ENCODE measurements at places on chromosomes 16 and 17.
A peak's percentile ranks its signal among the peaks of the same experiment; 100 is the strongest.

DNA sequence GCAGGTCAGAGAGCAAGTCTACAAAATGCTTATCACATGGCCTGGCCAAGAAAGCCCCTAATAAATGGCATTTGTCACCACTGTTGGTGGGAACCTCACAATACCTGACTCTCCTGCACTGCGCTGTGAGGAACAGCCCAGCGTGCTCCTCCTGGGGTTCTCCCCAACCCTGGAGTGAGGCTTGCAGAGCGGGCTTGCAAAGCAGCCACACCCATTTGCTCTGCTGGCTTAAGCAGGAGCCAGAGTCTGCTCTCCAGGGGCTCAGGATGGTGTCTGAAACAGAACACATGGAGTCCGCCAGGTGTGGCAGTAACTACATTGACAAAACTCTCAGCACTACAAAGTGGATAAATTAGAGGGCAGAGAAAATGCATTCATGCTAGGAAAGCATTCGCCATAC, 331.0 kb upstream of the CCL2 start:
- no peak for DNase-seq
- H3K36me3 ChIP-seq: no peaks in the 10 kb centered on the region
- H3K27ac ChIP-seq: no peak overlapping the region
- no peaks in the 10 kb centered on the region for H3K4me1 ChIP-seq

DNA sequence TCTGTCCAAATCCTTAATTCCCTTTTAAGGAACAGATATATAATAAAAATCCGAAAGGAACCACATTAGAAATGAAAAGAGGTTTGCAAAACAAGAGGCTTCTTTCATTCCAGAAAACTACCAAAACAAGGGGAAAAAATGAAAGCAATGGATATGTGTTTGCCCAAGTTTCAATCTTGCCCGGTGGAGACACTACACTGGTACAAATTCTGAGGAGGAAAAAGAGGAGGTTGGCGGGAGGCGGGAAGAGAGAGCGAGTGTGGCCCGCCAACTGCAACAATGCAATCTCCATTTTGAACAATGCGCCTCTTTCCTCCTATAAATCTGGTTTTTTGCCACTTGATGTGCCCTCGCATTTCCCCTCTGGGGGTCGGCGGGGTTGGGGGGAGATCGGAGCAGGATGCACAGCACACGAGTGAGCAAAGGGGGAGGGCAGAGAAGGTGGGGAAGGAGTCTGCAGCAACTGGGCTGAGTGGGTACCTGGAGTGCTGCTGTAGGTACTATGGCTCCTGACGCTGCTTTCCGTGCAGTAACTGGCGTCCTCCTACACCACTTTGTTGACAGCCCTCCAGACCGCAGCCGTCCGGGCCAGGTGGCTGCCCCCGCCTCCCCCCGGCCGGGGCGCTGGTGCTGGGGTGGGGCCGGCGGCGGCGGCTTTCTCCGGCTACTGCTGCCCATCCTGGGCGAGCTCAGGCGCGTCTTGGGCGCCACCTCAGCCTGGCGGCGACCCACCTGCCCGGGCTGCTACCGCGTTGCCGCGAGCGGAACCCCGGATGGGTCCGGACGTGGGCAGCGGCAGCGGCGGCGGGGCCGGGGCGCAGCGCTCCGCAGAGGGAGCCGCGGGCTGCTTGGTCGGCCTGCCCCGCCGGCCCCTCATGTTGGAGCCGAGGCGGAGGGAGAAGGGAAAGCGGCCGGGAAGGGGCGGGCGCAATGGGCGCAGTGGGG, 93.8 kb upstream of the PLEKHM1 start:
- DNase-seq: peak; percentile 57
- peaks cover 3% of the 10 kb centered on the region for H3K36me3 ChIP-seq
- peak overlapping the region; percentile 80 for H3K4me3 ChIP-seq
- no peaks in the 10 kb centered on the region for H3K27me3 ChIP-seq
- H3K27ac ChIP-seq: peak overlapping the region; percentile 70

DNA sequence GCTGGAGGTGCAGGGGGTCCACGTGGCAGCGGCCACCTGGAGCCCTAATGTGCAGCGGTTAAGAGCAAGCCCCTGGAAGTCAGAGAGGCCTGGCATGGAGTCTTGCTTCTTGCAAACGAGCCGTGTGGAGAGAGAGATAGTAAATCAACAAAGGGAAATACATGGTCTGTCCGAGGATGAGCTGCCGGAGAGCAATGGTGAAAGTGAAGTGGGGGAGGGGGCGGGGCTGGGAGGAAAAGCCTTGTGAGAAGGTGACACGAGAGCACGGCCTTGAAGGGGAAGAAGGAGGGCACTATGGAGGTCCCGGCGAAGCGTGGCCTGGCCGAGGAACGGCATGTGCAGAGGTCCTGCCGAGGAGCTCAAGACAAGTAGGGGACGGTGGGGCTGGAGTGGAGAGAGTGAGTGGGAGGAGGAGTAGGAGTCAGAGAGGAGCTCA, 6.0 kb upstream of the SERPINF1 start:
- DNase-seq: no peak
- no peak overlapping the region for H3K27ac ChIP-seq
- H3K27me3 ChIP-seq: no peaks in the 10 kb centered on the region
- no peaks in the 10 kb centered on the region for H3K36me3 ChIP-seq
- no peak overlapping the region for H3K4me3 ChIP-seq
- H3K4me1 ChIP-seq: no peaks in the 10 kb centered on the region

DNA sequence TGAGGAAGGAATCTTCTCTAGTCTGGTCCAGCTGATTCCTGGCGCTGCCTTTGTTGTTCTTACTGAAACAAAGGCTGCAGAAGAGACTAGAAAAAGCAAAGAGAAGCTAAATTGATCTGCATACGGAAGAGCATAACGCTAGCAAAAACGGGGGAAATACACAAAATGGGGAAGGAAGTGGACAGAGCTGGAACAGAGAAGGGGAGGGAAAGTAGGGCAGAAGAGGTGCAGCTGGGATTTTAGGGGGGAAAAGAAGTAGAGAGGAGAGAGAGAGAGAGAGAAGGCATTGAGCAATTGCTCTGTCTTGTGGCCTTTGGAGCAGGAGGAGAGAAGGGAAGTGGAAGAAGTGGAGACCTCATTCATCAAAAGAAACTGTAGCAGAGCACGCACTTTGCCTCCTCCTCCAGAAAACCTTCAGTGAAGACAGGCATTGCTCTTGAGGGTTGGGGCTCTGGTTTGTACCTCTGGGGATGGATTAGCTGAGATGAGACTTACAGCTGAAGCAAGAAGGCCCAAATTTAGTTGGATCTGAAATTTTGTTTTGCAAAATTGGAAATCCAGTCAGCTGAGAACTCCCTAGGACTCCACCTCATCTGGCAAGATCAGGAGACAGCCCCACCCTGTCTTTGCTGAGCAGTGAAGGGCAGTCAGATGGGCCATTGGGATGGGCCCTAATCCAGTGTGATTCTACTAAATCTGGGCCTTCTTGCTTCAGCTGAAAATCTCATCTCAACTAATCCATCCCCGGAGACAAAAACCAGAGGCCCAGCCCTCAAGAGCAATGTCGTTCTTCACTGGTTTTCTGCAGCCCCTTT, 55.8 kb downstream of the CDRT4 start:
- H3K36me3 ChIP-seq: no peaks in the 10 kb centered on the region
- peaks cover 9% of the 10 kb centered on the region for H3K4me1 ChIP-seq
- no peak overlapping the region for H3K4me3 ChIP-seq
- H3K27ac ChIP-seq: no peak overlapping the region
- DNase-seq: no peak

DNA sequence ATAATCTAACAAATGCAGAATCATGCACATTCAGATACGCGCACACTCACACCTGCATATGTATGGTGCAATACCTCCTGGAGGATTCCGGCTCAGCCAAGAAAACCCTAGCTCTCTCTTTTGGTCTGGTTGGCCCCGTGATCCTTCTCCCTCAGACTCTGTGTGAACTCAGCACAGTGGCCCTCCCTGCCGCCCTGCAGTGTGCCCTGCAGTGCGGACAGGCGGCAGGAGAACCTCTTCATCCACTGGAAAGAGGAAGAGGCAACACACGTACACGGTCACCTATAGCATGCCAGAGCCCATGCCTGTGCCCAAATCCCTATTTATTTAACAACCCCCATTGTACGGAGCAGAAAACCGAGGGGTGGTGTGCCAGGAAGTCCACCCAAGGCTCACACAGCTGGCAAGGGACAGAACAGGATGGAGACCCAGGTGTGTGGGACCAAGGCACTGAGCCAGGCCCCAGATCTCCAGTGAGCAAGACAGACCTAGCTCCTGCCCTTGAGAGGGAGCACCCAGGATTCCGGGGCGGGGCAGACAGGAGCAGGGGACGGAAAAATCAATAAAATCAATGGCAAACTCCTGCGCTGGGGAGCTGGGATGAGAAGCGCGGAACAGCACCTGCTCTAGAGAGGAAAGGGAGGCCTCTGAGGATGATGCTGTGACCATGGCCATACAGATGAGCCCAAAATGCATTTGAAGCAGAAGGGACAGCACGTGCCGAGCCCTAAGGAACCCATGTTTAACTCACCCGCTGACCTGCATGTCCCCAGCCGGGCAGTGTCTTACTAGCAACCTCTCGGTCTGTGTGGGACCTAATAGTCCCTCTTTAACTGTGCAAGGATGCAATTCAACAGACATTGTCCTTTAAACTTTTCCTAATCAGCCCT, 54.7 kb upstream of the CIBAR2 start:
- H3K4me3 ChIP-seq: no peak overlapping the region
- peak overlapping the region; percentile 54 for H3K27ac ChIP-seq
- no peaks in the 10 kb centered on the region for H3K36me3 ChIP-seq
- H3K27me3 ChIP-seq: no peaks in the 10 kb centered on the region

- H3K36me3 ChIP-seq: peaks cover 3% of the 10 kb centered on the region
- H3K4me3 ChIP-seq: no peak overlapping the region
- no peaks in the 10 kb centered on the region for H3K4me1 ChIP-seq
- DNase-seq: peak; percentile 89
Observed at GRCh38 chr17:55086635-55087058, 118.1 kb downstream of the STXBP4 start.

Measured in cardiac muscle cell (in vitro differentiated cells and primary cell).